ENCODE measurements at places on chromosomes 4 and X.

DNA sequence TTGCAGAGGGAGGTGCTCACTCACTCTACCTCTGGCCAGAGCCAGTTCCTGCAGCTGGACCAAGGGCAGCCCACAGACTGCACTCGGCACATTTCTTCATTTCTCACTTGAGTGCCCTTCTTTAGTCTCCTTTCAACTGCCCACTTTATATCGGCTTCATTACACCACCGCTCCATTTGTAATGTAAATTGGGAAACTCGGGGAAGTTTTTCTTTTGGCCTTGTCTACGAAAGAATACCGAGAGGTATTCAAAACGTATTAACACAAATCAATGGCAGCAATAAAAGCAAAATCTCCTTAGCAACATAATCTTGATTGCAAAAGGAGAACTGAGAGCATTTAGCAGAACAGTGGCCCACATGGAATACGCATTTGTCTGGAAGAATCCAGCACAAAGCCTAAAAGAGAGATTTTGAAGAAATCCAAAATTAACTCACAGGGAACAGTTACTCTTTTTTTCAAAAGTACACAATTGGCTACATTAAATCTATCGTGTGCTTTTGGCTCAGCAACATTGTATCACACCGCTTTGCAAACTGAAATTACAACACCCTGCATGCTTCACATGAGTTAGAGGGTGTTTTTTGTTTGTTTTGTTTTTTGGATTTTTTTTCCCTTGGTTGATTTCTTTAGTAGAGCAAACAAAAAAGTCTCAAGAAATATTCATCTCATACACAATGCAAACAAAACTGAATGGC lies 62.6 kb downstream of the CHIC2 start:
- no peak for DNase-seq

GRCh38 chr4:109408711-109409110 lies 24.9 kb upstream of the SEC24B start:
- DNase-seq = no peak

- no peak for DNase-seq
Measured at GRCh38 chrX:15056044-15056443, 182.8 kb downstream of the MOSPD2 start.

- no peak for DNase-seq
Measured at GRCh38 chr4:152193059-152193458, 342.8 kb downstream of the FBXW7 start.

GRCh38 chr4:140289486-140289885 lies 84.0 kb upstream of the SCOC start:
- DNase-seq = no peak
